ENCODE measurements at places on chromosomes 3 and 15. TPM values are rescaled to one million over a fixed set of nuclear protein-coding genes. Genes with fewer than 3 reads are reported as not detected.

DNA sequence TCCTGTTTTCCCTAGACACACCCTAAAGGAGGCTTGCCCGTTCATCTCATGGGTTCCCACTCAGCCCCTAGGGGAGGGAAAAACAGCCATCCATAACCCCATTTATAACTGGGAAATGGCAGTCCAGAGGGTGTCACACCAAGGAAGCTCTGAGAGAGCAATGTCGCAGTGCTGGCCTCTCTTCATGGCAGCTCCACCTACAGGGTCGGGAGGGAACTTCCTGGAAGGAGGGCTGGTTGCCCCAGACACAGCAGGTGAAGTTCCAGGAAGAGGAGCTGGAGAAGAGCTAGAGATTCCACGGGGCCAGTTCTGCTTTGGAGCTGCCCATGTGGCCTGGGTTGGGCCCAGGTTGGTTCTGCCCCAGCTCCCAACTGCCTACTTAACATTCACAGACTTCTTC, 22.3 kb upstream of the LINGO1 start:
- no peak for DNase-seq
- no peak overlapping the region for H3K4me3 ChIP-seq
- peaks cover 66% of the 10 kb centered on the region for H3K27me3 ChIP-seq
- H3K4me1 ChIP-seq: peaks cover 6% of the 10 kb centered on the region
- H3K36me3 ChIP-seq: no peaks in the 10 kb centered on the region

- no peaks in the 10 kb centered on the region for H3K27me3 ChIP-seq
- no peak overlapping the region for H3K4me3 ChIP-seq
- no peak for DNase-seq
- no peaks in the 10 kb centered on the region for H3K36me3 ChIP-seq
- H3K27ac ChIP-seq: no peak overlapping the region
Measured at GRCh38 chr3:39961230-39961629, 151.8 kb downstream of the MYRIP start.

APEH gene
- total RNA-seq: 71.0 TPM

DAZL gene
- not detected for total RNA-seq

DNA sequence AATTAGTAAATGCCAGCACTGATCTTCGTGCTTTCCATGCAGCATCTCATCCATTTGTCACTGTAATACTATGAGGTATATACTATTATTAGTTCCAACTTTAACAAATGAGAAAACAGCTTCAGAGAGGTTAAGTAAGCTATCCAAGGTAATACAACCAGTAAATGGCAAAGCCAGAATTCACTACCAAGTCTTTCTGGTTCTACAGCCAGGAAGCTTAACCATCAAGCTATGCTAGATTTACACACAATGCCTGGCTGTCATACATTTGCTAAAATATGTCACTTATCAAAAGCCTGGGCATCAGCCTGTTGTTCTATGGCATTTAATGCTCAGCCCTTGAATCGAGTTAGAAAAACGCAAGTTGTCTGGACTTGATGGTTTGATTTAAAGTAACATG, 32.6 kb downstream of the TMOD2 start:
- no peak overlapping the region for H3K4me3 ChIP-seq
- no peaks in the 10 kb centered on the region for H3K4me1 ChIP-seq
- H3K27ac ChIP-seq: no peak overlapping the region
- H3K36me3 ChIP-seq: peaks cover 2% of the 10 kb centered on the region
- DNase-seq: no peak

- no peak overlapping the region for H3K4me3 ChIP-seq
- peaks cover 9% of the 10 kb centered on the region for H3K36me3 ChIP-seq
- H3K4me1 ChIP-seq: peaks cover 7% of the 10 kb centered on the region
- H3K27me3 ChIP-seq: no peaks in the 10 kb centered on the region
- no peak for DNase-seq
Measured at GRCh38 chr3:67453628-67454027, 200.8 kb downstream of the SUCLG2 start.

- no peaks in the 10 kb centered on the region for H3K36me3 ChIP-seq
- no peak overlapping the region for H3K4me3 ChIP-seq
- DNase-seq: no peak
- H3K27ac ChIP-seq: no peak overlapping the region
- H3K27me3 ChIP-seq: peaks cover 33% of the 10 kb centered on the region
Measured at GRCh38 chr3:120369037-120369467, 19.9 kb upstream of the LRRC58 start.

- H3K4me3 ChIP-seq: peak overlapping the region; percentile 57
- peaks cover 24% of the 10 kb centered on the region for H3K4me1 ChIP-seq
- H3K36me3 ChIP-seq: no peaks in the 10 kb centered on the region
Measured at GRCh38 chr15:63999177-63999576, 47.1 kb downstream of the DAPK2 start.

MST1R gene
- 1.7 TPM for total RNA-seq

- no peak overlapping the region for H3K4me3 ChIP-seq
- H3K4me1 ChIP-seq: no peaks in the 10 kb centered on the region
- peaks cover 6% of the 10 kb centered on the region for H3K27me3 ChIP-seq
- no peak overlapping the region for H3K27ac ChIP-seq
- DNase-seq: no peak
- no peaks in the 10 kb centered on the region for H3K36me3 ChIP-seq
Measured at GRCh38 chr3:189897406-189897805, 223.3 kb downstream of the P3H2 start.

DNA sequence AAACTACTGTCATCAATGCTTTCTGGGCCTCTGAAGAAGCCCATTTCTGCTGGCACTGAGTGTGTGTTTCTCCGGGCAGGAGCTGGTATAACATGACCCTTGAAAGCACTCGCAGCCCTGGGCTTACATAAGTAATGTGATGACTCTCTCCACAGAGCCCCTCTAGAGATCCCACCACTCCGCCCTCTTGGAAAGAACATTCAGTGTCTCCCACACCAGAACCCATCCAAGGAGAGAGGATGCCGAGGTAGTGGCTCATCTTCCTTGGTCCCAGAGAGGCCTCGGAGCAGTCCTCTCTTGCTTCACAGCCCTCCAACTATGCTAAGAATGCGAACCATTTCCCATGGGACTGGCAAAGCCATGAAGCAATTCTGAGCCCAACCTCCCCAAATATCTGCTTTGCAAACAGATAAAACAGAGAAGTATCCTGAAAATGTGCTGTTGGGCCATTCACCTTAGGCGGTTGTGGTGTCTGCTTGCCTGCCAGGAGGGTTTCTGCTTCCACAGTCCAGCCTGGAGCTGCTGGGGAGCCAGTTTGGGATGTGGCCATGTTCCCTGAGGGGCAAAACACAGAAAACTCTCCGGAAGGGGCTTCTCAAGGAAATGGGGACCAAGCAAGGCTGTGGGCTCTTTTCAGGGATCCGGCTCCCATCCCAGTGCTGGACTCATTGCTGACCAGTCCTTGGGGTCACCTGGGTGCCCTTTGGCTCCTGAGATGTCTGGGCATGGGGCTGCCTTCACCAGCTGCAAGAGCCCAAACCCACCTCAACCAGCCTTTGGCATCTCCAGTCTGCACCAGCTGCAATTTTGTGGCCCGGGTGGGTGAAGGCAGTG, 47.3 kb downstream of the AMOTL2 start:
- DNase-seq: no peak
- H3K4me3 ChIP-seq: no peak overlapping the region
- H3K27ac ChIP-seq: no peak overlapping the region
- peaks cover 5% of the 10 kb centered on the region for H3K4me1 ChIP-seq
- peaks cover 2% of the 10 kb centered on the region for H3K36me3 ChIP-seq
